ENCODE measurements at places on chromosomes 7 and 10.

DNA sequence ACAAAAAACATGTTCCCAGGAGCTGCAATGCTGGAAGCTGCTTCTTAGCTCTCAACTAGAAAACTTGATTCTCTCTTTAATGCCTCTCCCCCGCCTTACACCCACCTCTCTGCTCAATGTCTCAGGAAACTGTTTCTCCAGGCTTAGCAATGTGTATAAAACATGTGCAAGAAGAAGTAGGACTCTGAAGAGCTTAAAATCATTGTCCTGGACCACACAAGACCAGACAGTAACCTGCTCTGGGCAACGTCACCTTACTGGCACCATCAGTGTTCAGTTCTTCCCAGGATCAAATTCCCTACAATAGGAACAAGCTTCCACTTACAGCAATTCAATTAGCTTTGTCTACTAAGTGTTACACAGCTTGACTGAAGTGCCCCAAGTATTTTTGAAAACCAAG is 104.9 kb downstream of the RAPGEF5 start:
- no peak for DNase-seq

DNA sequence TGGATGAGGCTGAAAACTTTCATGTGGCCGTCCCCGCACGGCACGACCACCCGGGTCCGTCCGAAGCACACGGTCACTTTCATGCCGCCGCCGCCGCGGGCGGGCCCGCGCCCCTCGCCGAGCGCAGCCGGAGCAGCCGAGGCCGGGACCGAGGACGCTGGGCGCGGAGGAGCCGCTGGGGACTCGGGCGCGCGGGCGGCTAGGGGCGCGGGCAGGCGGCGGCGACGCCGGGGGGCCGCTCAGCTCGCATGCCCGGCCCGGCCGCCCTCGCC is 247 bp downstream of the PARD3 start:
- no peak for DNase-seq

GRCh38 chr10:120641695-120642094 is 184.7 kb downstream of the PLPP4 start:
- no peak for DNase-seq

DNA sequence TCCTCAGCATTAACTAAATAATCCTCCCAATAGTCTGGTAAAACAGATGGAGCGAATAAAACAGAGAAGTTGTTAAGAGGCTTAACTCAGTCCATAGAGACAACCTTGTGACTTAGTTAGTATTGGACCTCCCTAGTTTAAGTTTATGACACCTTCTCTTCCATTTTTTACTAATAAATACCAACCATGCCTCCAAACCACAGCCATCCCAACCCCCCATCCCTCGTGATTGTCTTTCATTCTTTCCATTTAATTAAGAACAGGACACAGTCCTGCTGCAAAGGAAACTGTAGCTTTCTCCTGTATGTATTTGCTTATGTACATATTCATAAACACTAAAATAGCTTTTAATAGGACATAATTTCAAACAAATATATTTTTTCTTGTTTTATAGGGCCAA is 238.2 kb downstream of the SEMA3D start:
- DNase-seq = no peak

DNA sequence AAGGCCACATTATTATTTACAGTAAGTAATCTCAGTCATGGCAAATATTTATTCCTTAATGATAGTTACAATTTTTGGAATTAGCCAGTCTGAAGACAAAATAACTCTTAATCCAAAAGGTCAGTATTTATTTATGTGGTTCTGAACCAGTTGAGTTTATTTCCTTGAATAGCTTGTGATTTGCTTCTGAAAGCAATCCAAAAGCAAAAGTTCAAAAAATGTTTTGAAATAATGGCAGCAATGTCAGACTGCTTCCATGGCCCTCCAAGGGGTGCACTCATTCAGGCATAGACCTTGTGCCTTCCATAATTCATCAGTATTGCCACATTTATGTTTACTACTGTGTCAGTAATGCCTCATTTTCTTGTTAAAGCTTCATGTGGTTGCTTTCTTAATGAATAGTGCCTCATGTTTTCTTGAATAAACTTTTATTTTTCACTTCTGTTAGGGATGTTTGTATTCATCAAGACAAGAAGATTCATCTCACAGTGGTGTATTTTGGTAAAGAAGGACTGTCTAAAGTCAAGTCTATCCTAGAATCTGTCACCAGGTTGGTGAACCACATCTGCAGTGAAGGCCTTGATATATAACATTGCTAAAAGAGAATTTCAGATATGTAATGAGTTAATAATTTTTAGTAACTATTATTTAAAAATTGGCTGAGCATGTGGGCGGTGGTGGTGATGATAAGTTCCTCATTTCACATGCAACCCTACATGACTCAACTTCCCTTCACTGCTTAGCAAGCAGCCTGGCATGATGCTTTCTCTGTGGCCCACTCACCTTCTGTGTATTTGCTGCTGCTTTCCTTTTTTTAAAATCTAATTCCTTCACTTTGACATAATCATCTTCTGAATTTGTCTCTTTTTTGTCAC is 22.0 kb downstream of the CSGALNACT2 start:
- DNase-seq = no peak

DNA sequence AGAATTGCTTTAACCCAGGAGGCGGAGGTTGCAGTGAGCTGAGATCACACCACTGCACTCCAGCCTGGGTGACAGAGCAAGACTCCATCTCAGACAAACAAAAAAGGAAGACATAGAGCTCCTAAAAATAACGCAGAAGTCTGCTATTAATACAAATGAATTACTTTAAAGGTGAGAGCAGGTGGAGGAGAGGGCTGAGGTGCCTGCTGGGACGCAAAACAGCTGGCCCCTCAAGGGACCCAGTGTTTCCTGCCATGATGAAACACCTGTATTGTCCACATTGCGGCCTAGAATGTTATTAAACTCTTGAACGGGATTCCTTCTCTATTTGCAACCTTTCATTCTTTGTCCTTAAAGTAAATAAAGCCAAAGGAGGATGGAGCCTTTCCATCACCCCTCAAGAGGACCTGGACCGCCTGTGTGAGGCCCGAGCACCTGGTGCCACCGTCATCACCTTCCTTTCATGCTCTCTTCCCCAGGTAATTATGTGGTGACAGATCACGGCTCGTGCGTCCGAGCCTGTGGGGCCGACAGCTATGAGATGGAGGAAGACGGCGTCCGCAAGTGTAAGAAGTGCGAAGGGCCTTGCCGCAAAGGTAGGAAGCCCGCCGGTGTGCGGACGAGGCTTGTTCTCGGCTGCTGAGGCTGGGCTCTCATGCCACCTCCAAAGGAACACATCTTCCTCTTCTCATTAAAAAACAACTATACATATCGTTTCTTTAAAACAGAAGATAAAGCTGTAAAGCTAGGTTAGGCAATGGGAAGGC is 136.7 kb downstream of the EGFR start:
- no peak for DNase-seq

GRCh38 chr7:128347647-128348097 is 4.0 kb upstream of the RBM28 start:
- DNase-seq = no peak

DNA sequence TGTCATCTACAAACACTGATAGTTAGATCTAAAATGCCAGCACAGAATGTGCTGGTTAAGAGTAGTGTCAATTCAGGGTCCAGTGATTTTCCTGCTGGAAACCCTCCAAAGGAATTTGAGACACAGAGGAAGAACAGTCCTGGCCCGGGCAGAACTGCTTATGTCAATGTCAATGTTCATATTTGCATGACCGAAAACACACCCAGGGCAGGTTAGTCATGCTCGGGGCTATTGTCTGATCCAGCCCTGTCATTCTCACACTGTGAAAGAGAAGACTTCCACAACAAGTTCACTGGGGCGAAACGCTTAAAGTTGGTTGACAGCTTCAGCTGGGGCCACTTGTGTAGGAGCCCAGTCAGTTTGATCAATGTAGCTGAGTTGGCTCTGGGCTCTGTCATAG is 139.3 kb downstream of the C1GALT1 start:
- DNase-seq = no peak

DNA sequence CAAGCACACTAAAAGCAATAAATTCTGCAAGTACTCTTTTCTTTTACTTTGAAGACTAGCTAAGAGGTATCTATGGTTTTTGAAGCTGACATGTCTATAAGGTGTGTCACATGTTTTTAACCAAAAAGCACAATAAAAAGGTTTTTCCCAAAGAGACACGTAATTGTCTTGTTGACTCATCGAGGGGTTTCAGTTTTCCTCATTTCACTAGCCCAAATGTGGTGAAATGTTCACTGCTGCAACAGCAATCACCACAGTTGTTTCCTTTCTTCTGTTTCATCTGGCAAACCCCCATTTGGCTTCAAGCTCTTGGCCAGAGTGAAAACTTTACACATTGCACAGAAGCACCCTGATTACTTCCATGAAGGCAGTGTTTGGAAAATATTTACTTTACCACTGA is 3.8 kb upstream of the HOXA4 start:
- no peak for DNase-seq

DNA sequence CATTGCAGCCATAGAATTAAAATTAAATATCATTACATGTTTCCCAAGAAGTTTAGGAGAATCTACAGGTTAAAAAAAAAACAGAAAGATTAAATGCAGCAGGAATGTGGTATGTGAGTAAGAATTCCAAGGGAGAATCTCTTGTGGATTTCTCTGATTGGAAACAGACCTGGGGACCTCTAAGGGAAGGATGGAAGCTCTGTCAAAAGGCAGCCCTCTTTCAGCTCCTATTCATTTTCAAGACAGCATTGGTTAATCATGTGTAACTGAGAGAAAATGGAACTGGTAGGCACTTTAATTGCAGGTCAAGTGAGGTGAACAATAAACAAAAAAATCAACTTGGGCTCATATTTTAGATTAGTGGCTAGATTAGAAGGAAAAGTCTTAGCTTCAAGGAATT is 81.4 kb upstream of the MTPN start:
- no peak for DNase-seq

GRCh38 chr7:74246497-74246896 is 7.7 kb downstream of the RFC2 start:
- no peak for DNase-seq

DNA sequence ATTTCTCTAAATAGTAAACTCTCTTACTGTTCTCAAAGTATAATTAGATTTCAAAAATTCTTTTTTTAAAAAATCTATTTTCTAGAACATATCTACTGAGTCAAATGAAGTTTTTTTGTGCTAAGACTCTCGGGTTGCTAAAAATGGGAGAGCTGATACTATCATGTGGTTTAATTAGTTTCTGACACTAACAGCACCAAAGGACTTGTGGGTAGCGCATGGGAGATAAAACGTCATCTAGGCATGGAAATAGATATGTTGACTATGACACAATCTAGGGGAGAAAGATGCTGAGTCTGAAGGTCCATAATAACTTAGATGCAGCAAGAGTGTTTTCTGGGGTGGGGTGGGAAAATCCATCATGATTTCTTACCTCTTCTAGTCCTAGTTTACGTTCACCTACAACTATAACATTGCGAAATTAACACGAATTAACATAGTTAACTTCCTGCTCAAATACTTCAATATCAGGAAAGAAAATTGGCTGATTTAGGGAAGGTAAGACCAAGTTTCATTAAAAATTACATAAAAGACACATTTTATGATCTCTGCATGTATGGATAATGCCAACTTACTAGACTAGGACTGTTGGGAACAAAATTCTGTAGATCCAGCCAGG is 14.3 kb upstream of the ARMC3 start:
- no peak for DNase-seq

GRCh38 chr7:139471740-139472353 is 11.6 kb downstream of the KLRG2 start:
- no peak for DNase-seq

GRCh38 chr10:75073442-75073841 is 38.0 kb upstream of the SAMD8 start:
- no peak for DNase-seq

DNA sequence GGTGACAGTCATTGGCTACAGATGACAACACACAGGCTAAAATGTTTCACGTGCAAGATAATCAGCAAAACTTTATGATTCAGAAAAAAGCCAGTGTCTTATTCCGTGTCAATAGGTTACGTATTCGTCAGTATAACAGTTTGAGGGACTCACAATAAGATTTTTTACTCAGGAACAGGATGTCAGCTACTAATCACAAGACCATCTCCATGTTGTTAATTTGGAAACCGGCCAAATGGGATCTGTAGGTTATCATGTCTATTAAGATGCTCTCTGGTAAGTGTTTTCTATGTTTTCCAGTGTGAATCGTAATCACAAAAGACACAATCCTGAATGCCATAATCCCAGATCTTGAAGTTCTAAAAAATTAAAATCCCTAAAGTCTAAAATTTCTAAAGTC is 197.3 kb downstream of the ETV1 start:
- DNase-seq = no peak

DNA sequence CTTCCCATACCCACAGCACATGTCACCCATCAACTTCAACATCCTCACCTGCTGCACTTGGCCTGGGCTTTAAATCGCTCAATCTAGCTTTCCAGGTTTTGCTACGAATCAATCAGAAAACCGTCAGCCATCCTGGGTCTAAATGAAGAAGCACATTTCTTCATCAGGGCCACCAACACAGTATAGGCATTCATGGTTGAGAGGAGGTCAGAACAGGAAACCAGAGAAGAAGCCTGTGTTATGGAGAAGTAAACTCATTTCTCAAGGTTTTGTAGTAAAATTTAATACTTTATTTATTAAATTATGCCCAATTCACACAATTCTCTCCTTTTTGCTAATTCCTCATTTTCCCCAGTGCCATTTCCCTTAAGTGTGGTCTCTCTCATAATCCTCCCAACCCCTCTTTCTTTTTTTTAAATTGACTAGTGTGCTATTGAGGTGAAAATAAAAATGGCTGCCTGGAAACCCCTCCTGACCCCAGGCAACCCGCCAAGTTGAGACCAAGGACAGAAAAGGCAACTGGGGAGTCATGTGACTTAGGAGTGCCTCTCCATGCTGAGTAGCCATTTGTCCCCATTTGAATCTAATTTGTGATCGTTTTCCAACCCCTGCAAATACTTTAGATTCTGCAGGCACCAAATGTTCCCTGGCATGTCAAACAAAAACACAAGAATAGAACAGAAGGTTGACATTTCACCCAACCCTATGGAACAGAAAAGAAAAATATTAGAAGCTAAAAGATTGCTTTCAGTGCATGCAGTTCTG is 181.1 kb upstream of the NAMPT start:
- no peak for DNase-seq
